ENCODE measurements at places on chromosomes 16 and 17. TPM values are rescaled to one million over a fixed set of nuclear protein-coding genes. Genes with fewer than 3 reads are reported as not detected.

NAGS gene
- 25.3 TPM for total RNA-seq

PAQR4 gene
- 5.5 TPM for total RNA-seq

SSTR5 gene
- not detected for total RNA-seq

STX1B gene
- not detected for total RNA-seq

SP2 gene
- 1.7 TPM for total RNA-seq

SCGB1C2 gene
- not detected for total RNA-seq

KRT32 gene
- not detected for total RNA-seq

RNF43 gene
- total RNA-seq = 6.1 TPM

KRT27 gene
- not detected for total RNA-seq

TP53I13 gene
- total RNA-seq = 25.3 TPM

GPR142 gene
- not detected for total RNA-seq

SNAI3 gene
- not detected for total RNA-seq

CHRNE gene
- total RNA-seq = 0.13 TPM

ZSCAN10 gene
- not detected for total RNA-seq

VKORC1 gene
- total RNA-seq = 32.6 TPM

ABHD15 gene
- total RNA-seq = 6.3 TPM

TMEM235 gene
- not detected for total RNA-seq

SERPINF2 gene
- 0.79 TPM for total RNA-seq

KRT28 gene
- not detected for total RNA-seq

PPP1R1B gene
- total RNA-seq = not detected

MSLN gene
- total RNA-seq = 2.6 TPM

NKD1 gene
- under 0.01 TPM for total RNA-seq

TBX21 gene
- not detected for total RNA-seq

TP53TG3C gene
- not detected for total RNA-seq

GAS2L2 gene
- under 0.01 TPM for total RNA-seq

RNF222 gene
- under 0.01 TPM for total RNA-seq

MYH2 gene
- total RNA-seq = not detected

TMC8 gene
- total RNA-seq = not detected

FDXR gene
- total RNA-seq = 49.5 TPM

PRPSAP1 gene
- total RNA-seq = 29.2 TPM

RBFOX1 gene
- not detected for total RNA-seq

TEKT5 gene
- total RNA-seq = 0.53 TPM

KRTAP4-3 gene
- not detected for total RNA-seq

SEPTIN12 gene
- total RNA-seq = not detected

PRDM7 gene
- total RNA-seq = not detected

CACNG4 gene
- total RNA-seq = not detected

G6PC3 gene
- total RNA-seq = 7.6 TPM

ADAD2 gene
- not detected for total RNA-seq

FAM83G gene
- total RNA-seq = 35.5 TPM

HCRT gene
- not detected for total RNA-seq

BHLHA9 gene
- total RNA-seq = not detected

CD300C gene
- total RNA-seq = not detected

PRSS53 gene
- 1.1 TPM for total RNA-seq

RPRML gene
- not detected for total RNA-seq

SPATA32 gene
- total RNA-seq = not detected

TANGO6 gene
- total RNA-seq = 16.9 TPM

AURKB gene
- 1.6 TPM for total RNA-seq

MAPT gene
- total RNA-seq = 0.26 TPM

GRB7 gene
- 9.0 TPM for total RNA-seq

MRPS34 gene
- total RNA-seq = 74.8 TPM

TEFM gene
- 4.7 TPM for total RNA-seq

COX6A2 gene
- not detected for total RNA-seq

CHTF18 gene
- total RNA-seq = 1.6 TPM

SOX15 gene
- 41.7 TPM for total RNA-seq

DNASE1L2 gene
- total RNA-seq = 0.64 TPM

CASKIN1 gene
- total RNA-seq = under 0.01 TPM

KAT2A gene
- 10.3 TPM for total RNA-seq

C1QTNF8 gene
- total RNA-seq = not detected
